ENCODE measurements at places on chromosomes 12 and 14.

- no peak for DNase-seq
These were observed 406.3 kb downstream of the ATP23 start for GRCh38 chr12:58347691-58348090.

GRCh38 chr12:52387859-52388258, 2.4 kb upstream of the KRT84 start:
- DNase-seq: no peak

DNA sequence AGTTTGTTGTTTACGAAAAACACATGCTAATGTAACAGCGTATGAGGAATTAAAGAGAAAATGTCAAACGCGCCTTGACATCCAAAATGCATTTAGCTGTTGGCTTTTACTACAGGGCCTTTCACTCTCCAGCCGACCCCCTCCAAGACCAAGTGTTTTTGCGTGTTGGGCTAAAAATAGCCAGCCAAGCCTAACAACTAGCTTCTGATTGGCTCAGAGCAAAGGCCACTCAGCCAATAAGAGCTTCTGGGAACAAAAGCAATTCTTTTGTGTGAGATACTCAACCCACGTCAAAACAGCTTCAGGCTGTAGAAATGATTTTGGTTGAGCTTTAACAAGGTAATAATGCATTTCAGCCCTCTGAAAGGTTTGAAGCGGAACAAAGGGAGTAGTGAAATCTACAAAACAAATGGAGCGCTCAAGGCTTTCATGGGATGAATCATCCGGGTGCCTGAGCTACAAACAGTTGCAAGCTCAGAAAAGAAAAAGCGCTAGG, 198.7 kb upstream of the DCN start:
- peak; percentile 92 for DNase-seq

DNA sequence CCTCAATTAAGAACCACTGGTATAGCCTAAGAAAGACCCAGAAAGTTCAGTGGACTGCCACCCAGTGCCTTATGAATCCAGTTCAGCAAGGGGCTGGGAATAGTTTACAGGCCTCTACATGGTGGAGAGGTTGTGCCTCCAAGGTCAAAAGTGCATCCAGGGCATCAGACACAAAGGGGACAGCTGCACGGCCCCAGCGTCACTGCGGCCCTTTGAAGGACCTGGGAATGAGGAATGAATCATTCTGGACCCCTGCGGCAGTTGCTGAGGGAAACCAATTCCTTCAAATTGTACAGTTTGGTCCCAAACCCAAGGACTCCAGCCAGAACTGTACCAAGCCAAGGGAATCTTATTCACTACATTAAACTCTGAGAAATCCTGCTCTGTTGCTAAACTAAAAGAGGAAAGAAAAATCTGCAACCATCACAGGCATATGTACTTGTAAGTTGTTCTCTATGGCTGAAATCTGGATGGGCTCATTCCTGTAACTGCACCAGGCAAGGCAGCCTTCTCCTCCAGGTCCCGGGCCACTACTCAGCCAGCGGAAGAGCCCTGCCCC, 10.9 kb upstream of the NGB start:
- DNase-seq: no peak

- peak; percentile 49 for DNase-seq
These were observed 19.9 kb upstream of the NEDD1 start for GRCh38 chr12:96886998-96887677.

DNA sequence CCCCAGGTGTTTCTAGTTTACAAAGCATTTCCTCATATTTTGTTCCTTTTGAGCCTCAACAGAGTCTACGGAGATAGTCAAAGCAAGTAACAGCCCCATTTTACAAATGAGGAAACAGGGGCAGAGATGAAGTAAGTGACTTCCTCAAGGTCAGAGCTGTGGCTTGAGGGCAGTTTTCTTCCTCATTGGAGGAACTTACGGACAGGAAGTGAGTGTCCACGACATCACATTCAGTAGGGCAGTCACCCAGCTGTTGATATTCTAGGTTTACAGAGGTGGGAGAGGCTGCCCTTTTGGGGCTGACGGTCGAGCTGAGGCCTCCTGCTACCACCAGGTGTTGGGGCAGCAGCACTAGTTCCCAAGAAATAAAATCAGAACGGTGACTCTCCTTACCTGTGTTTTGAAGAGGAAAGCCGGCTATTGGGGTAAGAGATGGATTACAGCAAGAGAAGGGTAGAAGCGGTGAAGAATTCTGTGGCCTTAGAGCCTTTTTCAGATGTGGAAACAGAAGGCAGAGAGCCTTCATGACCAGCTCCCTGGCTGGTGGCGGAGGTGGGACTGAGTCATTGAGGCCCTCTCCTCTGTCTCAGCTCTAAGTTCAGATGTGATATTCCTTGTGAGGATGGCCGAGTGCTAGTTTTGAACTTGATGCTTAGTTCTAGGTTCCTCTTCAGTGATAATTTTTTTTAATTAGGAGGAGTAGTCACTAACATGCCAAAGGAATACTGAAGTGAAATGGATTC, 41.7 kb downstream of the SUSD6 start:
- no peak for DNase-seq

- DNase-seq: no peak
These were observed 206.5 kb downstream of the STXBP6 start for GRCh38 chr14:24843494-24843893.

GRCh38 chr14:71344506-71344905, 437.2 kb downstream of the PCNX1 start:
- DNase-seq: no peak

DNA sequence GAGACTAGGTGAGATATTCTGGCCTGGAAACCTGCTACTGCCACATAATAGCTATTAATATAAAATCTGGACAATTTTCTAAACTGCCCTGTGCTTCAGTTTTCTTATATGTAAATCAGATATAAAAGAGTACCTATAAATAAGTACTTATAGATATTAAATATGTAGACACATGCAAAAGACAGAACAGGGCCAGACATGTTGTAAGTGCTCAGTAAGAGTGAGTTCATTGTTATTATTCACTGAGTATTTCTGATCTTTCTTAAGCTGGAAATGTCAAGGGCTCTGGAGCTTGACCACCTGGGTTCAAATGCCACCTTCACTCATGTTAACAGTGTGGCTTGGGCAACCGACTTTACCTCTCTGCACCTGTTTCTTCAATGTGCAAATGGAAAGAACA, 179.8 kb downstream of the GALC start:
- DNase-seq: no peak

GRCh38 chr14:21001218-21001617, 2.1 kb downstream of the SLC39A2 start:
- DNase-seq: no peak

- no peak for DNase-seq
These were observed 18.9 kb downstream of the DYRK2 start for GRCh38 chr12:67667276-67668073.

Measured in urinary bladder (tissue), 4 donors.